ENCODE measurements at places on chromosomes 7 and 10.
A peak's percentile ranks its signal among the peaks of the same experiment; 100 is the strongest.

GRCh38 chr10:33306701-33307519, 27.6 kb downstream of the NRP1 start:
- DNase-seq, result no peak

DNA sequence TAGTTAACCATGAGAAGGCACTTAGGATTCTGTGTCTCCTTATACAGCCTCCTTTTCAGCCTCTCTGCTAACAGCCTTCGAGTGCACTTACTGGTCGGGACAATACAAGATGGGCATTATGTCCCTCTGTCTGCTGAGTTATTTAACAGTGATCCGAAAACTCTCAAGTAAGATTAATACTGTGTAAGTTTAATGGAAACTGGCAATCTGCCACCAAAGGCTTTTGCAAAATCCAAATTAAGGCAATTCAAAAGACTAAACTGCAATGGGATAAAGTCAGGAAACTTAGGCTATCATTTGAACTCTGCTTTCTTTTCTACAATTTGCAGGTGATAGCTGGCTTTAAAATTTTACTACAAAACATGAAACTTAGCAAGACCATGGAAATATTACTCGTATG, 477.8 kb downstream of the TFEC start:
- DNase-seq, result no peak

GRCh38 chr7:138603549-138604318, 97.4 kb downstream of the SVOPL start:
- DNase-seq, result no peak

GRCh38 chr10:14904316-14904732, 25.7 kb downstream of the SUV39H2 start:
- no peak for DNase-seq

- DNase-seq, result no peak
Observed at GRCh38 chr7:50282813-50283605, 21.5 kb upstream of the IKZF1 start.

- DNase-seq, result no peak
Observed at GRCh38 chr10:131905267-131905571, 4.4 kb downstream of the PPP2R2D start.

GRCh38 chr7:120720317-120720716, 137.6 kb downstream of the TSPAN12 start:
- no peak for DNase-seq

DNA sequence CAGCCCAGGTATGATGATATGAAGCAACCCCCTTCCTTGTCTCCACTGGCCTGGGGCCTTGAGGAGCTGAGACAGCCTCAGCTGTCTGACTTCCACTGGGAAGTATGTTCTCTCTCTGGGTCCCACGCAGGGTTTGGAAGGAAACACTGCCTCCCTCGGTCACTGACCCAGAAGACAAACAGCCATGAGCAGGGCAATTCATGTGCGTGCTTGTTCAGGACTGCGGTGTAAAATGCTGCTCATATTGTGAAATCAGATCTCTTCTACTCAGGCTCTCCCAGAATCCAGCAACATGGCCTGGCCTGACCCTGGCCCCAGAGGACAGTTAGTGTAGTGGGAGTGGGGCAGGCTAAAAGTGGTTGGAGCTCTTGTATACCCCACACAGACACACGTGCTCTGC, 2.8 kb downstream of the CLCN1 start:
- DNase-seq, result no peak

- DNase-seq, result no peak
Observed at GRCh38 chr7:128405471-128406313, 4.1 kb downstream of the IMPDH1 start.

GRCh38 chr10:67839951-67840350, 2.0 kb upstream of the DNAJC12 start:
- DNase-seq, result no peak

DNA sequence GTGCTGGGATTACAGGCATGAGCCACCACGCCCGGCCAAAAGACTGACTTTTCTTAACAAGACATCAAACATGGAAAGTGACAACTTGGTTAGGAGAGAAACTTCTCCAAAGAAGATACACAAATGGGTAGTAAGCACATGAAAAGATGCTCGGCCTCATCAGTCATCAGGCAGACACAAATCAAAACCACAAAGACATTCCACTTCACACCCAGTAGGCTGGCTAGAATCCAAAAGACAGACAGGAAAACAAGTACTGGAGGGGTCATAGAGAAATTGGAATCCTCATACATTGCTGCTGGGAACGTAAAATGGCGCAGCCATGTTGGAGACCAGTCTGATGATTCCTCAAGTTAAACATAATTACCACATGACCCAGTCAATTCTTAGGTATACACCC, 16.4 kb downstream of the SEPHS1 start:
- no peak for DNase-seq

GRCh38 chr10:3210251-3210877, 37.8 kb upstream of the PITRM1 start:
- no peak for DNase-seq

GRCh38 chr7:73707045-73707631, 12.3 kb downstream of the STX1A start:
- no peak for DNase-seq

GRCh38 chr10:43648095-43648397, 635 bp downstream of the ZNF32 start:
- no peak for DNase-seq

DNA sequence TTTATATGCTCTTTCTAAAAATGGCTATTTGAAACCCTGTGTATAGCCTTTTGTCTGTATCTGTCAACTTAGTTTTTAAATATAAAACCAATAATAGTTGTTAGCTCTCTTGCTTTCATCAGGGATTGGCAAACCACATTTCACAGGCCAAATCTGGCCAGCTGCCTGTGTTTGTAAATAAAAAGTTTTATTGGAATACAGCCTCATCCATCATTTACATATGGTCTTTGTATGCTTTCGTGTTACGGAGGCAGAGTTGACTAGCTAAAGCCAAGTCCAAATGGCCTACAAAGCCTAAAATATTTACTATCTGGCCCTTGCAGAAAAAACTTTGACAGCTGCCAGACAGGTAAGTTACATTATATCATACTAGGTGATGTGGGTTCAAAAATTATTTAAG, 235.0 kb downstream of the BICC1 start:
- DNase-seq, result no peak

DNA sequence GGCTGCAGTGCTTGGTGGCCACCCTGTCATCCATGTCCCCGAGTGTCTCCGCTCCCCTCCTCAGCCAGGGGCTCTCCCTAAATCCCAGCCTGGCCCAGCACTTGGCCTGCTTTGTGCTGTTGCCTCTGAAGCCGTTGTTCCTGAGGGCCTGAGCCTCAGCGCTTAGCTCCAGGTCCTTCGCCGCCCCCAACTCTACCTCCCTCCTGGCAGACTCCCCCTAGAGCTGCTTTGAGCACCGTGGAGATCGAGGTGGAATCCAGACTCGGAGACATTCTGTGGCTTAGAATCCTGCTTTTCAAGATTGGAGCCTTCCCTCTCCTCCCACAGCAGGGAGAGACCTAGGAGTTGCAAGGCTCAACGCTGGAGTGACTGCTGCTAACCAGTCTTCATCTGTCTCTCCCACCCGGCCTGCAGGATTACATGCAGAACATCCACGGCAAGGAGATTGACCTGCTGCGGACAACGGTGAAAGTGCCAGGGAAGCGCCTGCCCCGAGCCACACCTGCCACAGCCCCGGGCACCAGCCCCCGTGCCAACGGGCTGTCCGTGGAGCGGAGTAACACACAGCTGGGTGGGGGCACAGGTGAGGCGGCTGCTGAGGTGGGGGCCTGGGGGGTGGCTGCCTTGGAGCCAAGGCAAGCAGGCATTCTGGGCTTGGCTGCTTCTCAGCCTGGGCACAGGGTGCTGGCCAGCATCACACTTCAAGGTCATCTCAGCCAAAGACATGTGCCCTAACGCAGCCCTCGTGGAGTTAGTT, 33.3 kb downstream of the GBX1 start:
- no peak for DNase-seq

GRCh38 chr7:80876894-80877414, 41.9 kb downstream of the SEMA3C start:
- no peak for DNase-seq

GRCh38 chr7:139620676-139621344, 97.3 kb downstream of the CLEC2L start:
- DNase-seq, result peak; percentile 39

GRCh38 chr7:47100817-47101435, 481.0 kb downstream of the TNS3 start:
- DNase-seq, result peak; percentile 27

- no peak for DNase-seq
Observed at GRCh38 chr10:116621476-116621875, 723 bp downstream of the PNLIPRP2 start.

GRCh38 chr10:73886661-73887293, 12.4 kb upstream of the CAMK2G start:
- no peak for DNase-seq

GRCh38 chr7:139562491-139562890, 39.0 kb downstream of the CLEC2L start:
- DNase-seq, result no peak

- no peak for DNase-seq
Observed at GRCh38 chr7:30175180-30175579, 40.4 kb downstream of the MTURN start.

DNA sequence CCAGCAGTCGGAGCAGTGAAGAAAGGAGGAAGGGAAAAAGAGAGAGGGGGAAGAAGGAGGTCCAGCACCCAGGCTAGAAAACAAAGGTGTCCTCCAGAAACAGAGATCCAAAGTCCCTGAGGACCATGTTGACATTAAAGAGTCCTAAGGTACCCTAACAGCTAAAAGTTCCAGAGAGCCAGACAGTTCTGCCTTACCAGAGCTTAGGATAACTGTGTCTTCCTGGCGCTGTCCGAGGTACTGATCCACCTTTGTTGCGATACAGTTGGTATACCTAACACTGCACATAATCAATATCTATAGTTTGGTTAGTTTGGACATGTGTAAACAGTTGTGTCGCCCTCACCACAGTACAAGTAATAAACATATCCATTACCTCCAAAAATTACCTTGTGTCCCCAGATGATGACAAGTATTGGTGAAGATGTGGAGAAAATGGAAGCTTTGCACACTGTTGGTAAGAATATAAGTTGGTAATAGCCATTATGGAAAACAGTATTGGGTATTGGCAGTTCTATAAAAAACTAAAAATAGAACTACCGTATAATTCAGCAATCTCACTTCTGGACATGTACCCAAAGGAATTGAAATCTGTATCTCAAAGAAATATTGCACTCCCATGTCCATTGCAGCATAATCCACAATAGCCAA, 59.8 kb downstream of the GRID1 start:
- no peak for DNase-seq

DNA sequence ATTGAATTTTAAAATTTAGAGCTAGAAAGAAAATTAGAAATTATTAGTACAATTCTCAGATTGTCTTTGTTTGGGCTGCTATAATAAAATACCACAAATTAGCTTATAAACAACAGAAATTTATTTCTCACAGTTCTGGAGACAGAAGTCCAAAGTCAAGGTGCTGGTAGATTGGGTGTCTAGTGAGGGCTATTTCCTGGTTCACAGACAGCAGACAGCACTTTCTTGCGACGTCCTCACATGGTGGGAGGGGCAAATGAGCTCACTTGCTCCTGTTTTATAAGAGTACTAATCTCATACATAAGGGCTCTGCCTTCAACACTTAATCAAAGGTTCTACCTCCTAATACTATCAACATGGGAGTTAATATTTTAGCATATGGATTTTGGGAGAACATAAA, 134.1 kb downstream of the MDFIC start:
- DNase-seq, result no peak

DNA sequence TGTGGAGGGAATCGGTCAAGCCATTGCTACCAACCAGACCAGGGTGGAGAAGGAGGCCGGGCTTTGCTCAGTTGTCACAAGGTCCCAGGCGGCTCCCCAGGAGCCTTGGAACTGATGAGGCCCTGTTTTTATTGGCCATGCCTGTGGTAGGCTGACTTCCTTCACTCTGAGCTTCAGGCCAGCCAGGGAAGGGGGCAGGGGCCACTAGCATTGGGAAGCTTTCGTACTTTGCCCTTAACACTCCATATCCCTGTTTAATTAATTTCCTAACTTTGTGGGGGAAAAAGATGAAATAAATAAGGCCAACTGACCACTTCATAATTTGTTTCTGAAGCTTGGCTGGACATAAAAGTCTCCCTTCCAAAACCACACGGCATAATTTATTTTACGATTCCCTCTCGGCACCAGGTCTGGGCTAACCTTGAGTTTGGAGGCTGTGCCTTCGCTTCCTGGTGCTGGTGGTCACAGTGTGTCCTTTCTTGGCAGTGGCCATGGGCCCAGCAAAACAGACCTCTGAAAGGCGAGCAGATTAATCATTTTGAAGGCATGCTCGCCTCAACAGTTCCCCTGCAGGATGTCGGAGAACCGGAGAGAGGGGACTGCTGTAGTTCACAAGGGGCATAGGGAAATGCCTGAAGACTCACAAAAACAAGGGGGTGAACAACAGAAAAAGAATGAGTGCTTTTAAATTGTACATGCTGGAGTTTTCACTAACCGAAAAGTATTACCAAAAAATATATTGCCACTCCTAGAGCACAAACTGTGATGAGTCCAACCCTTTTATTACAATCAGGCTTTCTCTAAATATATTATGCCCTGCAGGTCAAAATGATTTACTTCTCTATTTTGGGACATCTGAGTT, 966.0 kb downstream of the LRMDA start:
- DNase-seq, result no peak

DNA sequence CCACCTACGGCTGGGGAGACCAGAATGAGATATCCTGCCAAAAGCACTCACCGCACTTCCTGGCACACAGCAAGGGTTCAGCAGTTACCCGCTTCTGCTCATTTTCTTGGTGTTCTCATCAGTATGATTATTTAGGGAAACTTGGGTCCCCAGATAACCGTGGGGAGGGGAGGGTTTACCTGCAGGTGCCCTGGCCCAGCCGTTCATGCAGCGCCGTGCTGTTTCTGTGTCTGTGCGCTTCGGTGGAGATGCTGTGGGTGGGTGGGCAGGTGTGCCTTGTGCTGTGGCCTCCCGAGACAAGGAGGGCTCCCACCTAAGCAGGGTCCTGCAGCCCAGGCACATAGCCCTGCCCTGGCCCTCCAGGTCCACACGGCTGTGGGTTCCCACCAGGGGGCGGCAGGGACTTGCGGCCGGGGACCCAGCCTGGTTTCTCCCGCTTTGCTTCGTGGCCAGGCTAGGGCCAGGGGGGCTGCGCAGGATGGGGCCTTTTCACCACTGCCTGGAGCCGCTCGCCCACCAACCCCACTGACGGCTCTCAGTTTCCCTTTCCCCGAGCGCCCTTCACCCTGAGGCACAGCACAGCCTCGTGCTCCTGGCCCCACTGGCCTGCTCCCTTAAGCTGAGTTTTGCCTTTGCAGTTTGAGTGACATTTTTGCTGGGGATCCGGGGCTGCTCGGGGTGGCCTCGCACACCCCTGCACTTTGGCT, 78.5 kb downstream of the LHPP start:
- DNase-seq, result no peak

Data from NCI-H748 treated with DMSO at 0.1 percent for 48 hours (cell line).